ENCODE measurements at places on chromosomes 2 and 18. TPM values are rescaled to one million over a fixed set of nuclear protein-coding genes. Genes with fewer than 3 reads are reported as not detected.

DNA sequence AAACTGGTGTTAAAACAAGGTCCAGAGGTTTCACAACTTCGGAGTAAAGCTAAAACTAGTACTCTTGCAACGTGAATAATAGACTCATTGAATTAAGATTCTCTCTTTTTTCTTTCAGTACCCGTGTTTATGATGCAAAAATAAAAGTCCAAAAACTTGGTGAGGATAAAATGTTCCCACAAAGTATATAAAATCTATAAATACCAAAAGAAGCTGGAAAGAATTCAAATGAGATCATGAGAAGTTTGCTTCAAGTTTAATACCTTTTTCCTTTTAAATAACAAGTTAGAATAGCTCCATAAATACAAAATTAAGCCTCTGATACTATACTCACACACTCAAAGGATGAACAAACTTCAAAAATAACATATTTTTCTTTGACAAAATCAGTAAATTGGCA is 34.0 kb downstream of the METTL4 start:
- no peak for DNase-seq

DNA sequence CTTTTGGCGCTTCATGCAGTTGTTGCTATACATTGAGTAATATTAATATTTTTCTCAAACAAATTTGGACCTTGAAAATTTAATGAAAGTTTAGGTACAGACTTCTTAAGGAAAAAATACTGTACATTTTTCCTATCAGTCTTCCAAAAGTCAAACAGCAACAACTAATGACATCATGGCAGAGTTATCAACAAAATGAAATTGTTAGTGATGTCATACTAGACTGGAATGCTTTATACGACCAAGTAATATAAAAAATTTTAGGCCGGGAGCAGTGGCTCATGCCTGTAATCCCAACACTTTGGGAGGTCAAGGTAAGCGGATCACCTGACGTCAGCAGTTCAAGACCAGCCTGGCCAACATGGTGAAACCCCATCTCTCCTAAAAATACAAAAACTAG is 12.0 kb upstream of the STPG4 start:
- DNase-seq, result no peak

DNA sequence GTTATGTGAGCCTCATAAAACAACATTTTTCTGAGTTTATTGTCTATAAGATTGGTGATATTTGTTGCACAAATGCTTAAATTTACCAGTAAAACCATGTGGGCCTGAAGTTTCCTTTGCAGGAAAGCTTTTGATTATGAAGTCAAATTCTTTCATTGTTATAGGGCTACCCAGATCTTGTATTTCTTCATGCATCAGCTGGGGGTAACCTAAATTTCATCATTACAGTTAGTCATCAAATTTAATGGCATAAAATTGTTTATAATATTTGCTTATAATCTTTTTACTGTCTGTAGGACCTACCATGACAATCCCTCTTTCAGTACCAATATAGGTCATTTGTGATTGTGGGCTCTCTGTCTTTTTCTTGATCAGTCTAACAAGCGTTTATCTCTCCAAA is 47.8 kb downstream of the SMAD2 start:
- DNase-seq, result no peak

- DNase-seq, result no peak
These were observed 80.0 kb downstream of the SH3BP4 start for GRCh38 chr2:235031686-235032373.

DNA sequence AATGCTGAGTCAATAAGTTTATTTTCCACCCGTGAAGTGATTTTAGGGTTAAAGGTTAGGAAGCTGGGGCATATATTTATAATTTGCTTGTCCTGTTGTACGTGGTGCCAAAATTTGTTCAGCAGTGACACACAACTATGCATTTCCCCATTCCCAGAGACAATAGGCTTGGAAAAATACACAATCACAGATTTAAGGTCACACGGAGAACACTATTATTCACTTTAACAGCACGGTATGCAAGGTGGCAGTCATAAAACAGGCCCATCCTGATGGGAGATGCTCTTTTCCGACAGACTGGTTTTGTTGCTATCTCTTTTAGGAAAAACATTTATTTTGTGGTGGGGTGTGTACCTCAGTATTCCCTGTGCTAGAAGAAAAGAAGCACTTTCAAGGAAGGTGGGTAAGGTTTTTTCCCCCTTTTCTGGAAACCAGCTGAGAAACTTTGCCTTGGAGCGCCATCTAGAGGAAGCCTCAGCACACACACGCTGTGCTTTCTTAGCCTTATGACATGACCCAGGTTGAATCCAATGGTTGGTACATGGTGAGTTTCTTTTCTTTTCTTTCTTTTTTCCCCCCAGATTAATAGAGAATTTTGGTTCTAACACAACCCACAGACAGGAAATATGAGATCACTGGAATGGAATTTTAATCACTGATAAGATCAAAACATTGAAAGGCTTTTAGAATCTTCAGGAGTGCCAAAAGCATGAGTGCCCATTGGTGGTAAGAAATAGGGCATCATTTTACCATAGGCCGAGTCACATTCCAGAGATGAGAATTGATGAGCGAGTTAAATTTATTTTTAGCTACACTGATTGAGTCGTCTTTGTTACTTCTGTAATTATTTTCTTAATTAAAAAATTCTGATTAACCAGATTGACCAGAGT is 332.1 kb downstream of the AGPS start:
- peak; percentile 57 for DNase-seq

- no peak for DNase-seq
These were observed 124.0 kb downstream of the PRELID3A start for GRCh38 chr18:12531749-12532148.

DNA sequence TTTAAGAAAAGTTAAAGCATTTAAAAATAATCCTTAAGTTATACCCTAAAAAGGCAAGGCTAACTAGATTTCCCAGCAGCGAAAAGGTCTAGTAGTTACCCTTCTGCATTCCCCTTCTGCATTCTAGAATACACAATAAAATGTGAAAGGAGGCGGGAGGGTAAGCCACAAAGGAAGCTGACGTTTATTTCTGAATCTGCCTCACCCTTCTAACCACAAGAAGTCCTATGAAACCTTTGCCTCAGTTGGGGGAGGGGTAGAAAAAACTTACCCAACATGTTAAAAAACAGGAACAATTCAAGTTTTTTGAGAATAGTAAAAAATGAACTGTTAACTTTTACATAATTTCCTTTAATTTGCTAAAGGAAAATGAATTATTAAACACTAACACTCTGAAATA is 11.3 kb downstream of the STK17B start:
- no peak for DNase-seq

DNA sequence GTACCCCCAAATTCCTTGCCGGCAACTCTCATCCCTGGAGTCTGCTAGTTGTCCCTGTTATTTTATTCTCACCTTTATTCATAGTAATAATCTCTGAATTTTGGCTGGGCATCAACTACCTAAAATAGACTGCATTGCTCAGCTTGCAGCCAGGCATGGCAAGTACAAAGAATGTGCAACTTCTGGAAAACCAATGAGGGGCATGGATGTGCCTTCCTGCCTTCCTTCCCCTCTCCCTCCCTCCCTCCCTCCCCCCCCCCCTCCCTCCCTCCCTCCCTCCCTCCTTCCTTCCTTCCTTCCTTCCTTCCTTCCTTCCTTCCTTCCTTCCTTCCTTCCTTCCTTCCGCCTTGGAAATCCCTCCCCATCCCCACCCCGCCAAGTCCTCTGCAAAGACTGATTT is 162.8 kb downstream of the CCDC148 start:
- DNase-seq, result no peak

DNA sequence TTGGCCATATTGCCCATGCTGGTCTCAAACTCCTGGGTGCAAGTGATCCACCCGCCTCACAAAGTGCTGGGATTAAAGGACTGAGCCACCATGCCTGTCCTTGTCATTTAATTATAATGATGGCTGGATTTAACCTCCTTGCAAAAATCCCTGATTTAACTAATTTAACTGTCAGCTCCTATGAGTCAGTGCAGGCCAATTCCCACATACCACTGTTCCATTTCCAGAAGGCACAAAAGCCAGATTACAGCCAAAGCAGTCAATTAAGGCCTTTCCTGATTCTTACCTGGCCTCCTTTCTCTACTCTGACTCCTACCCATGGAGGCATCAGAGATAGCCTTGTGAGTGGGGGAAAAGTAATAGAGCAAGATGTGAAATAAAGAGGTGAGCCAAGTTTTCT is 12.3 kb upstream of the SLC35F5 start:
- DNase-seq, result no peak

GRCh38 chr2:8457092-8457481 is 224.8 kb upstream of the ID2 start:
- no peak for DNase-seq

DNA sequence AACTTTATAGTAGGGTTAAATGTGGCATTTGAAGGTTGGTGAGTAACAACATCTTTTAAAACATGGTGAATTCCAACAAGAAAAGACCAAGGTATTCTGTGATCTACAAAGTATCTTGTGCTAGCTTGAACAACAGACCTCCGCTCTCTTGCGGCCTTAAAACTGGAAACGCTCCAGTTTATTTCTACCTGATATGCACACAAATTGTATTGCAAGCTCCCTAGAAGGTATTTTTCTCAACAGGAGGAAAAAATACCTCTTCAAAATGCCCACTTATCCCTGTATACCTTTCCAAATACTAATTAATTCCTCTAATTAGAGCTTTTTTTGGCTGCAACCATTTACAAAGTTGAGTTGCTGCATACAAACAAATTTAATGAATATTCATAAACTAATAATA is 69.5 kb downstream of the KCNH7 start:
- no peak for DNase-seq

DNA sequence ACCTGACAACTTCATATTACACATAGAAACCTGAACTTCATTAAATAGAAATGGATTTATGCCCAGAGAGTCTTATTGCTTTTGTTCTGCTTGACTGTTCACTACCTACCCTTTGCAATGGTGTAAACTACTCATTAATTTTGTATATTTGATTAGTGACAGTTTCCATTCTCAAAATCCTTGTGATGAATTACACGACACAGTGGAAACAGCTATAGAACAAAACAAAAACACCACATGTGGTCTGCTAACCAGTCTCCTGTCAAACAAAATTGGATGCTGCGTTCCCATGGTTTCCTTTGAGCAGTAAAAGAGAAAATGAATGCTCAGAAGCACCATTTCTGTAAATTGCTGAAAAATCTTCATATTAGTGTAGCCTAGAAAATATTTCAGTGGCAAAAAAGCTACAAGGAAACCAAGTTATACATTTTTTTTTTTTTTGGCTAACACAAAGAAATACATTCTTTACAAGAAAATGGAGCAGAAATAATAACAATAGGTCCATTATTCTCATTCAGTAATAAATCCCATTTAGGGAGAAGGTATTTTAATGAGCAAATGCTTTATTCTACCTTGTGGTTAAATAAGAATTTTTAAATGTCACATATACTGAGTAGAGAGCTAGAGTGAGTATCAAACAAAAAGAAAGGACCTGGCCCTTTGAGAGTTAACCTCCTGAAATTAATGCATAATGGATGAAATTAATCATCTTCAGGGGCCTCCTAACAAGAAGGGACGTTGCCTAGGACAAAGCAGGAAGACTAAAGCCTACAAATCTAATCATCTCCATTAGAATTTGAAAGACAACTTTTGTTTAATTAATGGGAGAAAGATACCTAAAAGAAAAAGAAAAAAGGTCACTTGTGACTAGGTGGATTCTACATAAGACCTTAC is 355.1 kb upstream of the ZC3H15 start:
- DNase-seq, result no peak

DNA sequence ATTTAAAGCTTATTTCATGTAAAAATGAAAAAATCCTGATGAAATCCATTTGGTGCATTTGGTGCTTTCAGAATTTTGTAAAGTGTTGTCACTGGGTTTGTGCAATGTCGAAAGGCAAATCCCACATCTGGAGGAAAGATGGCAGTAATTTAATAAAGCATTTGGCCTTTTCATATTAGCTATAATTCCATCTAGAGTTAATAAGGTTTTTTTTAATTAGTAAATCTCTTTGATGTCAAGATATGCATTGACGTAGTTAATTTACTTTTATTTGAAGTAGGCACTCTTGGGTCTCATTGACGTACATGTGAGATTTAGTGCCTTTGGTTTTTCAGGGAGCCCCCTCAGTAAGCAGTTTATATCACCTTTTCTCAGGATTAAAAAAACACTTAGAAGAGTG is 12.3 kb upstream of the GAREM1 start:
- DNase-seq, result no peak

DNA sequence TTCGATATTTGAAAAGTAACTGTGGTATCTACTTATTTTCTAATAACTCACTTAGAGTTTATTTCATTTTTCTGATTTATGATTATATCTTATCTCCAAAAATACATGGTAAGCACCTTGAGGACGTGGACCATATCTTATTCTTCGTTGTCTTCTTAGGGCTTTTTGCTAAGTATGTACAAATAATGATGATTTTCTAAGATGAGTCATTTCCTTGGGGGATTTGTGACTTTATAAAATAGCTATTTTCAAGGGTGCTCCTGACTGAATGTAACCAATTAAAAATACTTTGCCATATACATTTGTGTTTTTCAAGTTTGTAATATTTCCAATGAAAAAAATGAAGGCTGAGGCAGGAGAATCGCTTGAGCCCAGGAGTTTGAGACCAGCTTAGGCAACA is 56.3 kb downstream of the GREB1L start:
- DNase-seq, result no peak

DNA sequence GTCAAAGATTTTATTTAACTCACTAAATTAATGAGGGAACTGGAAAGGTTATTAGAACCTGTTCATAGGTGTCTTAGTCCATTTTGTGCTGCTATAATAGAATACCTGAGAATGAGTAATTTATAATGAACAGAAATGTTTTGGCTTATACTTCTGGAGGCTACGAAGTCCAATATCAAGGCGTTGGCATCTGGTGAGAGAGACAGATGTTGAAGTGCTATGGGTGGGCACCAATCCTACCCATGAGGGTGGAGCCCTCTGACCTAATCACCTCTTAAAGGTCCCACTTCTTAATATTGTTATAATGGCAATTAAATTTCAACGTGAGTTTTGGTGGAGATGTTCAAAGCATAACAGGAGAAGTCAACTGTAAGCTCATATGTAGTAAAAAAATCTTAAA is 5.1 kb downstream of the RPIA start:
- DNase-seq, result no peak

- no peak for DNase-seq
These were observed 140.6 kb downstream of the PID1 start for GRCh38 chr2:229130522-229130921.

GRCh38 chr2:111100765-111101162 is 19.9 kb upstream of the BCL2L11 start:
- no peak for DNase-seq

- DNase-seq, result peak; percentile 91
These were observed 239.7 kb upstream of the RASGRP3 start for GRCh38 chr2:33236482-33237385.

The RUFY4 gene
- total RNA-seq, result not detected

The ACVR1C gene
- not detected for total RNA-seq

The RBFA gene
- total RNA-seq, result 27.9 TPM

The MITD1 gene
- 16.6 TPM for total RNA-seq

The SGPP2 gene
- not detected for total RNA-seq

The CTAGE1 gene
- not detected for total RNA-seq

The RAB31 gene
- 44.0 TPM for total RNA-seq

The SCYGR4 gene
- total RNA-seq, result not detected

The XDH gene
- total RNA-seq, result not detected

The SLC4A5 gene
- total RNA-seq, result 0.20 TPM

Measured in lung microvascular endothelial cell (primary cell).